ENCODE measurements at places on chromosomes 2 and 18.

GRCh38 chr2:121128741-121129659 lies 156.0 kb downstream of the TFCP2L1 start:
- no peak for DNase-seq

DNA sequence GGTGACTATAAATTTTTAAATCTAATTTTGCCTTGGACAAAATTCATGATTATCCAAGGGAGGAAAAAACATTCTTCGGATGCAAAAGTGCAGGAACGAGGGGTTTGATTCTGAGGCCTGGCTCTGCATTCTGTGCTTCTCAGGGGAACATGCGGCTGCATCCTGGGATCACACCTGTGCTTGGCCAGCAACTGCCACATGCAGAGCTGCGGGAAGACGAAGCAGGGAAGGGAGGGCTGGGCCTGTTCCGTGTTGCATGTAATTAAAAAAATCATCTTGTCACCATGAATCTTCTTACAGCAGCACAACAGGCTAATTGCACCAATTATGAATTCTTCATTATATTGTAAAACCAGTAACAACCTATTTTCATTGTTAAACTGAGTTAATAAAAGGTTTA lies 158.0 kb upstream of the ALKAL2 start:
- no peak for DNase-seq

DNA sequence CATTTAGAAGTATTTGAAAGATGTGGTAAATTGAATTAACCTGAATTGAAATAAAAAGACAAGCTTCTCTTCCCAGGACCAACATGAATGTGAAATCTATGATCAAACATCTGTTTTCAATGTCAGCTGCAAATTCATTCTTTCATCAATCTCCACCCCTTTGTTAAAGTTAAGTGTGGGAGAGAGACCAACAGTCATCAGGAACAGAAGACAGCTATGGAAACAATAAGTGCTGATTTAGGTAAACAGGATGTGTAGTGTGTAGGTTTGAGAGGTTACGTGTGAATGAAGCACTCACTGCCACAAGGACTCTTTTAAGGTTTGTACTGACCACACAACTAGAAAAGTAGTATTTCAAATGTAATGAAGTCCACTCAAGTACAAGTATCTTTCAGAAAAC lies 1659.8 kb upstream of the CELF4 start:
- no peak for DNase-seq

GRCh38 chr18:56580026-56580425 lies 58.4 kb downstream of the TXNL1 start:
- no peak for DNase-seq

DNA sequence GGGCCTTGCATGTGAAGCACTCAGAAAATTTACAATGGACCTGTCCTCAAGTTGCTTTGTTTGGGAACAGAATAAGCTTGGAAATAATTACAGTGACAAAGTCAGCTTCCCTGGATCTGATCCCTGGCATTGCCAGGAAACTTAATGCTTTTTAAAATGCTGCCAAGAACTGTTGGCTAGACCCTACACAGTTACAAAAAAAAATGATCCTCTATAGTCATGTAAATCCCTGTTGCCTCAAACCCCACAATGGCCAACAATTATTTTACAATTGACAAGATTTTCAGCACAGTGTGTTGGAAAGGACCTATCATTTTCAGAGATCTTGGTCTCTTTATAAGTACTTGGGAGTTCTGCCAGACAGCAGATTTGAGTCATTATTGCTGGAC lies 470.4 kb upstream of the ACVR2A start:
- DNase-seq = no peak

DNA sequence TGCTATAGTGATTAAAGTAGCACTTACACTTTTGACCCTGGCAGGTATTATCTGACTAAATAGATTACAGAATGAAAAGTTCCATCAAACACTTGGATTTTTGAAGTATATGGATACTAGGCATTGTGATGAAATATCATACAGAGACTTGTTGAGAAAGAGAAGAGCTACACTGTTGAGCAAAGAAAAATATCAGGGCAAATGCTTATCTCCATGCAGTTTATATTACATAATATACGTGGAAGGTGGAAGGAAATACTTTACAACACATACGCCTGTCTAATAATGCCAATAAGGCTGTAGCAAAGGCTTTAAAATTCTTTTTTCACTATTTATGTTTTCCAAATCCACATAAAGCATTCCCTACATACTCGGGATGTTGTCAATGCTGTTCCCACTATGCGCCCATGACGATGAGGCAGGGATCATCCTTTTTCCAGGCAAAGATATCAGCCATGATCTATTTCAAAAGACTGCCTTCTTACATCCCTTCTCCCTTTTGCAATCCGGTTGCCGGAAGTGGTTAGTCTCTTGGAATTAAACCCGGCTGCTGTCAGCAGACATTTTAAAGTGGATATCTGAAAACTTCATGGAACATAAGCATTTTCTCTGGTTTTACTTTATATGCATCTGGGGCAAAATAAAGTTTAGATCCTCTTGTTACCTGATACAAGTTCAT lies 92.6 kb upstream of the ITGA4 start:
- peak; percentile 97 for DNase-seq

DNA sequence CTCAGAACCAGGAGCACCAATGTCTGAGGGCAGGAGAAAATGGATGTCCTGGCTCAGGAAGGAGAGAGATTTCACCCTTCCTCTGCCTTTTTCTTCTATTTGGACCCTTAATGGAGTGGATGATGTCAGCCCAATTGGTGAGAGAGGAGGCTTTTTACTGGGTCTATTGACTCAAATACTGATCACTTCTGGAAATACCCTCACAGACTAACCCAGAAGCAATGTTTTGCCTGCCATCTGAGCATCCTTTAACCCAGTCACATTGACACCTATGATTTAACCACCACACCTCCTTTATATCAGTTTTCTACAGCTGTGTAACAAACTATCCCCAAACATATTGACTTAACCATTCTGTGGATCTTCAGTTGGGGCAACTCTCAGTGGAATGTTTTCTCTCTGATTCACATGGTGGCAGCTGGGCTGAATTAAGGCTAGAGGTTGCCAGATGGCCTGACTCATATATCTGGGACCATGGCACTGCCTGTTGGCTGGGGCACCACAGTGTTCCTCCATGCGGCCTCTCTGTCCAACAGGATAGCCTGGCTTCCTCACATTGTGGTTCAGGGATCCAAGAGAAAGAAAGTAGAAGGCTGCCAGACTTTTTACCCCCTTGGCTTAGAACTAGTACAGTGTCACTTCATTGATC lies 18.2 kb upstream of the MBOAT2 start:
- no peak for DNase-seq

GRCh38 chr18:63559567-63560491 lies 17.7 kb downstream of the SERPINB12 start:
- no peak for DNase-seq

DNA sequence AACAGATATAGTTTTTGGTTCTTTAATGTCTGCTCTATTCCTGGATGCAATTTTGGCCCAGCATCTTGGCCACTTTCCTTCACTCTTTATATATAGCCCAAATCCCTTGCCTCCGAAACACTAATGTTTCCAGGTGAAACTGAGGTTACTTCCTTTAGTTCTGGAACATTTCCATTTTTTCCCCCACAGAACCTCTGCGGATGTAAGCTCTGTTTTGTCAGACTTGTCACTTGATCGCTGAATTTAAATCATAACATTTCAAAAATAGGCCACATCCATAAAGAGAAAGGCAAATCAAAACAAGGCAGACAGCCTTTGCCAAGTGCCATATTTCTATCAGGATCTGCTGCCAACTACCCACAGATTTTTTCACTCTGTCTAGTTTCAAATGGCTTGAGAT lies 115.1 kb downstream of the ANKRD44 start:
- no peak for DNase-seq

GRCh38 chr2:234559609-234560008 lies 62.7 kb upstream of the ARL4C start:
- no peak for DNase-seq

- DNase-seq = no peak
Observed at GRCh38 chr18:26183395-26184112, 42.7 kb upstream of the TAF4B start.

DNA sequence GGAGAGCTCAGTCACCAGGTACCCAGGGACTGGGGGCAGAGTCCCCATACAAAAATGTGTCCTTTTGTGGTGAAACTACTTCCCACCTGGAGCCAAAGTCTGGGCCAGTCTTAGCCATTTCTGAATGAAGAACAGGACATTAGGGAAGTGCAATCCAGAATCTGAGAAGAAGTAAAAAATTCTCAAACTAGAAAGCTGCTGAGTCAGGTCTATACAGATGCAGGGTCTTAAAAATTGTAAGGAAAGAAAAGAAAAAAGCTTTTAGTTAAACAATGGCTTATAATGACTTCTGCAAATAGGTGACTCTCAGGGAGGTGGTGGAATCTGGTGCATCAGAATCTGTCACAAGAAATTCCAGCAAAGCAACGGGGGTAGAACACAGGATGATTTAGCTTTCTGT lies 13.5 kb downstream of the ZBTB7C start:
- DNase-seq = no peak

DNA sequence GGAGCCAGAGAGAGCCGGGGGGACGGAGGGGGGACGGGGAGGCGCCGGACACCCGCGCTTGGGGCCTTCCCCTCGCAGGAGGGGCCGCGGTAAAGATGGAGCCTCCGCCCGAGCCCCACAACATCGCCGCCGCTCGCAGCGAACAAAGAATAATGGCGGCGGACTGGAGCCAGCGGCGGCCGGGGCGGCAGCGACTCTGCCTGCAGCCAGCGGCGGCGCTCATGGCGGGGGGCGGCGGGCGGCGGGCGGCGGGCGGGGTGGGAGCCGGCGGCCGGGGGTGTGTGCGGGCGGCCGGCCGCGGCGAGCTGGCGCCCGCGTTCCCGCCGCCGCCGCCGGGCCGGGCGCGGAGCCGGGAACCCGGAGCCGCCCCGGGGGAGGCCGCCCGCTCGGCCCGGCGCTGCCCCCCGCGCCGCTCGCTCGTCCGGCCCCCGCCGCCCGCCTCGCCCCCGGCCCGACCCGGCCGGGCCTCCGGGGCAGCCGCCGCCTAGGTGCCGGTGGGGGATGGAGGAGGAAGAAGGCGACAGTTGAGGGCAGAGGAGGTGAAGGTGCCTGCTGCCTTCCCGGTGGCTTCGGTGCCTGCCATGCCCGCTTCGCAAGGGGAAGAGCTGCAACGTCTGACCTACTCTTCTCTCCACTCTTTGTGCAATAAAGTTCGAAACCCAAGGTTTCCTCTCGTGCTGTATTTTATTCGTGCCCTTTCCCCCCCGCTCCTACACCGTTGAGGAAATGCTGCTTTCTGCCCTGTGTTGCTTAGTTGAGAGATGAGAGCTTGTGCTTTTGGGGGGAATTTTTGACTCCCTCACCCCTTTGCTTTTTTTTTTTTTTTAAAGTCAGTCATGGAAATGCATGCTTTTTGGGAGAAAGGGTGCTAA lies 634 bp downstream of the CREB1 start:
- peak; percentile 50 for DNase-seq

GRCh38 chr18:13653746-13654433 lies 72.5 kb downstream of the FAM210A start:
- no peak for DNase-seq

DNA sequence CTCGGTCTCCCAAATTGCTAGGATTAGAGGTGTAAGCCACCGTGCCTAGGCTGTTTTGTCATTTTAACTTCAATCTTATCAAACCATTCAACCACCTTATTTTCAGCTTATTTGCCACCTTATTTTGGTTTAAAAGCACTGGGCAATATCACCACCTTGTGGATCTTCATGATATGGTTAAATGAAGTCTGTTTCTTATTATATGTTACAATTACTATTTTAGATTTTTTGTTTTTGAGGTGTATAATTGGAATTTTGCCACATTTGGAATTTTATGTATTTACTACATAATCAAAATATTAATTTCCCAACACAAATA lies 43.8 kb upstream of the SCN9A start:
- no peak for DNase-seq

GRCh38 chr2:172462849-172463381 lies 35.5 kb downstream of the ITGA6 start:
- DNase-seq = peak; percentile 44

DNA sequence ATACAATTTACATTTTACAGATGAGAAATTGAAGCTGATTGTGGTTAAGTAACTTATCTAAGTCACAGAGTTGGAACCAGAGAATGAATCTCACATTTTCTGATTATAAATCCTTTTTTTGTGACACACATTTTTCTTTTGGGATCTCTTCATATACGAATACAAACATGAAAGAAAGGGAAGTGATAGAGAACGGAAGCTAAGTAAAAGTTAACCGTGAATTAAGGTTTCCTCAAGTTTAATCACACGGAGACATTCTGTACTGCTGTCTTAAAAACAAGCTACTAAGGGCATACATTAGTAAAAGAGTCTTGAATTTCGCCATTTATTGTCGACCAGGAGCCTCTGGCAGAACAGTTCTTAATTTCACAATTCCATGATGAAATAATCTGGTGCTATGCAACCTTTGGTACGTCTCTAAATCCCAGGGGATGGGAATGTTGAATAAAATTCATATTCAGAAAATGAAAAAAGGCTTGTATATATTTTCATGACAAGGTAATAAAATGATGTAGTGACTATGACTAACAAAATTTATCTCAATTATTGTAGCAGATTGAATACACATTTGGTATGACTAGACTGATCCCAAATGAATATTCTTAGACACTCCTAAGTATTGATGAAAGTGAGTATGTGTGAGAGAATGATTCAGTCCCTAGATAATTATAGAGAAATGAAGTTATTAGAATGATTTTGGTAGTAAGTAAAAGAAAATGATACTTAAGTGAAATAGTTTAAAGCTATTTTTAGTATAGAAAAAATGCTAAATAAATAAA lies 40.3 kb upstream of the ZSWIM2 start:
- no peak for DNase-seq

- DNase-seq = no peak
Observed at GRCh38 chr18:74785632-74786031, 188.0 kb downstream of the ZNF407 start.

GRCh38 chr18:64893349-64893748 lies 744.5 kb upstream of the LINC00305 start:
- DNase-seq = no peak

GRCh38 chr2:58558881-58559280 lies 317.8 kb upstream of the FANCL start:
- DNase-seq = no peak

DNA sequence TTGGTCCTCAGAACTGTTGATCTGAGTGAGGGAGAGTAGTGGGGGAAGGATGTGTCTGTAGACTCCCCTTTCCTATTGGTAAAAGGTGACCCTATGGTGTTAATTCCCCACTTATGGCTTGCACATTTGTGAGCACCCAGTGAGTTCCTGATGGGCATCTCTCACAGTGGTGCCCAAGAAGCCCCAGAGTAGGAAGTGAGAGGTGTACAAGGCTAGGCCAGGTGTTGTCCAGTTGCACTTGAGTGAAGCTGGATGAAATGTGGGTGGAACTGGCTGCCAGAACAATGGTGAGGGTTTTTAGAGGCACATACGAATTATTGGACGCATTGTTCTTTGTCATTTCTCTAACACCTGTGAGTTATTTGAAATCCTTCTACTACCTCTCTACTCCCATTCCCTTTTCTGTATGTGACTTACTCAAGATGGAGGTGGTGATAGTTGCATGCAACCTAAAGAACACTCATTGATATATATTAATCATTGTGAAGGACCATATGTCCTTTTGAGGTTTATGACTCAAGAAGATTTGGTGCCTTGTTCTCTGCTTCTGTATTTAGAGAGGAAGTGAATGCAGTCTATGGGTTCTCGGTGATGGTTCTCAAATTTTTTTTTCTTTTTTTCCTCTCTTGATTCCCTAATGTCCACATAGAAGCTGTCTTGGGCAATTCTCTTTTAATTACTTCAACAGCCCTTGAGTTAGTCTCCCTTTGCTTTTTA lies 162.7 kb downstream of the FSHR start:
- DNase-seq = no peak

GRCh38 chr2:170063456-170064235 lies 114.3 kb upstream of the MYO3B start:
- no peak for DNase-seq

- DNase-seq = peak; percentile 18
Observed at GRCh38 chr2:233082222-233082930, 22.2 kb downstream of the INPP5D start.
